Stomach (tissue), 19 donors: ENCODE measurements at places on chromosomes 4 and X. TPM values are rescaled to one million over a fixed set of nuclear protein-coding genes. Genes with fewer than 3 reads are reported as not detected.
A peak's percentile ranks its signal among the peaks of the same experiment; 100 is the strongest.

GPR173 gene
- total RNA-seq = not detected

- no peak overlapping the region for H3K27ac ChIP-seq
- no peak overlapping the region for H3K4me3 ChIP-seq
- DNase-seq = no peak
- no peaks in the 10 kb centered on the region for H3K36me3 ChIP-seq
These were observed 51.6 kb downstream of the MAML3 start for GRCh38 chr4:140102421-140102820.

GRCh38 chr4:13203101-13203500 lies 281.0 kb downstream of the RAB28 start:
- DNase-seq = no peak
- no peaks in the 10 kb centered on the region for H3K4me1 ChIP-seq
- no peaks in the 10 kb centered on the region for H3K36me3 ChIP-seq
- no peak overlapping the region for H3K4me3 ChIP-seq
- H3K27me3 ChIP-seq = no peaks in the 10 kb centered on the region

GRCh38 chr4:6475492-6476020 lies 3.1 kb upstream of the PPP2R2C start:
- H3K4me3 ChIP-seq = no peak overlapping the region
- DNase-seq = no peak
- H3K36me3 ChIP-seq = no peaks in the 10 kb centered on the region
- H3K27me3 ChIP-seq = peaks cover 84% of the 10 kb centered on the region

MGAT4D gene
- total RNA-seq = not detected

DNA sequence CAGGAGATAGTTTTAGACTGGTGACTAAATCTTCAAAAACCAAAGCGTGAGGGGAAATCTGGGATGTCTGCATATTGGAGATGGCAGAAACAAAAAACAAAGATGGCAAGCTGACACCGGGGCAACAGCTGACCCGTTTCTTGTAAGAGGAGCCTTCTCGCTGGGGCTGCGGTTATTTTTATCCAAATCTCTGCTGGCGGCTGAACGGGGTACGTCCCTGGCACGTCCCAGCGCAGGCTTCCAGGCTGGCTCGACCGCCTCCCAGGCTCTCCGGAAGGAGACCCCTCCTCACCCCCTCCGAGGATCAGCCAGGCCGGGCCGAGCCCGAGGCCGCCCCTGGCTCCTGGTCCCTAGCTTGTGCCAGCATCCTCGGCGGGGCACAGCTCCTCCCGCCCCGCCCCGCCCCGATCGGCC lies 403 bp downstream of the SGCB start:
- H3K27ac ChIP-seq = peak overlapping the region; percentile 89
- DNase-seq = no peak
- H3K36me3 ChIP-seq = no peaks in the 10 kb centered on the region
- peaks cover 21% of the 10 kb centered on the region for H3K4me1 ChIP-seq
- peak overlapping the region; percentile 96 for H3K4me3 ChIP-seq

DNA sequence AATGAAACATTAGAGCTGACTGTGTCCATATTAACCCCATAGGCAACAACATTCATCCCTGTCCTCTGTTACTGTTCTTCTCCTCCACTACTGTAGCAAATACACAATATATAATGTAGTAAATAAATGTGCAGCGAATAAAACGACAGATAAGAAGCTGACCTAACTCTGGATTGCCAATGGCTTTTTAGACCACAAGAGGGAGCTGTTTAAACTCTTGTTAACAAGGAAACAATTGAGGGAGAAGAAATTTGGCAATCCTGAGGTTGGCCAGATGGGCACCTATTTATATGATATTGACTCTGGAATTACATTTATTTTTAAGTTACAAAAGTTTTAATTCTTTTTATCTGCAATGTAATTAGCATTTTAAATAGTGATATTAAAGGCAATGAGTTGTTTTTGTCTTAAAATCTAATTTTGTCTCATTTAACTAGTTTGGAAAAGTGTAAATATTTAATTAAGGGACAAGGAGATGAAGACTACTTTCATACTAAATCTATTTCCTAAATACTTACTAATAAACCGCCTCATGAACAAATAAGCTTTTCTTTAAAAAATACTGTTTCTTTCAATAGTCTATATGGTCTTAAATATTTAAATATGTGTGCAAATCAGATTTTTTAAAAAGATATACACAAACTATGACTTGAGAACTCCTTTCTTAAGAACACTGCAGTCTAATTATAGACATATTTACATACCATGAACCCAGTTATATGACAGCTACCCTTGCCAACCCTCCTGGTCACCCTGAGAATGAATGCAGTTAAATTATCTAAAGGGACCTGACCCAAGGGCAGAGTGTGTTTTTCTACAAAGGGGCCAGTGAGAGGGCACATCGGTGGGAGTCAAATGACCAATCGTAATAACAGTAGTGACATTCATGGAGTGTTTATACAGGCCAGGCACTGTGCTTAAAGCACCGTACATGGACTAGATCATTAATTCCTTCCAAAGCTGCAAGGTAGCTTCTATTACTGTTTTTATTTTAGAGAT lies 52.9 kb upstream of the HPF1 start:
- no peak overlapping the region for H3K27ac ChIP-seq
- H3K4me1 ChIP-seq = no peaks in the 10 kb centered on the region
- H3K4me3 ChIP-seq = no peak overlapping the region
- H3K36me3 ChIP-seq = no peaks in the 10 kb centered on the region

DNA sequence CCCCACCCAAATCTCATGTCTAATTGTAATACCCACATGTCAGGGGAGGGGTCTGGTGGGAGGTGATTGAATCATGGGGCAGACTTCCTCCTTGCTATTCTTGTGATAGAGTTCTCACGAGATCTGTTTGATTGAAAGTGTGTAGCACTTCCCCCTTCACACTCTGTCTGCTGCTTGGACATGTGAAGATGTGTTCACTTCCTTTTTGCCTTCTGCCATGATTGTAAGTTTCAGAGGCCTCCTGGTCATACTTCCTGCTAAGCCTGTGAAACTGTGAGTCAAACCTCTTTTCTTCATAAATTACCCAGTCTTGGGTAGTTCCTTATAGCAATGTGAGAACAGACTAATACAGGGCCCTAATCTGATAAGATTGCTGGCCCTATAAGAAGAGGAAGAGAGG lies 1514.8 kb downstream of the RPA4 start:
- no peaks in the 10 kb centered on the region for H3K36me3 ChIP-seq
- no peak overlapping the region for H3K27ac ChIP-seq
- H3K4me3 ChIP-seq = no peak overlapping the region
- H3K27me3 ChIP-seq = no peaks in the 10 kb centered on the region

GRCh38 chr4:175419236-175419718 lies 392.8 kb downstream of the GPM6A start:
- H3K4me3 ChIP-seq = no peak overlapping the region
- no peaks in the 10 kb centered on the region for H3K36me3 ChIP-seq
- DNase-seq = peak; percentile 28

DNA sequence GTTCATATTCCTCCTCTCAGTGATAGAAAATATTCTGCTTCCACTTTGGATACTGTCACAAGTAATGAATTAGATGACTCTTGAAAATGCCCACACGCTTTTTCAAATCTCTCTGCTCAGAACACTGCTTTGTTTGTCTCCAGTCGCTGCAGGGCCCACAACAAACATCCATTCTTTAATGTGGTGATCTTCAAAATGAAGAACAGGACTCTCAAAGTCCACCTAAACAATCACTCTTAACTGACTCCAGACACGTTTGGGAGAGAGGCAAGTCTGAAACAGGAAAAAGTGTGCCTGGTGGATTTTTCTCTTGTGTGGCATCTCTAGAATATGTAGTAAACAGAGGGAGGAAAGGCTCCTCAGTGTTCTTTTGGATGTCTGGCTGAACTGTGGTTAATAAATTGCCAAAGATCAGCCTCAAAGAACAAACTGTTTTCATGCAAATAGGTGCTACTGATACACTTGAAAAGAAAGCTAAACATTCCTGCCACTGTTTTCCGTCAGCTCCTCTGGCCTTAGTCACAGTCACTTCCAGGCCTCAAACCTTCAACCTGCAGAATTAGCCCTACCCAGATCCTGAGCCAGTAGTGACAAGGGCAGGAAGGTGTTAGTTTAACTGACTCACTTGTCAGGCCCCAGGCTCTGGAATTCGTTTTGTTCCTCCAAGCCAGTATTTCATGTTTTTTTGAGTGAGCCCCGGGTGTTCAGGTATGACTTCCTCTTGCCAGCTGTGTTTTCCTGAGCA lies 259.6 kb upstream of the GPC4 start:
- no peaks in the 10 kb centered on the region for H3K4me1 ChIP-seq
- no peak overlapping the region for H3K4me3 ChIP-seq
- H3K27ac ChIP-seq = peak overlapping the region; percentile 72
- H3K27me3 ChIP-seq = peaks cover 4% of the 10 kb centered on the region
- no peaks in the 10 kb centered on the region for H3K36me3 ChIP-seq

DNA sequence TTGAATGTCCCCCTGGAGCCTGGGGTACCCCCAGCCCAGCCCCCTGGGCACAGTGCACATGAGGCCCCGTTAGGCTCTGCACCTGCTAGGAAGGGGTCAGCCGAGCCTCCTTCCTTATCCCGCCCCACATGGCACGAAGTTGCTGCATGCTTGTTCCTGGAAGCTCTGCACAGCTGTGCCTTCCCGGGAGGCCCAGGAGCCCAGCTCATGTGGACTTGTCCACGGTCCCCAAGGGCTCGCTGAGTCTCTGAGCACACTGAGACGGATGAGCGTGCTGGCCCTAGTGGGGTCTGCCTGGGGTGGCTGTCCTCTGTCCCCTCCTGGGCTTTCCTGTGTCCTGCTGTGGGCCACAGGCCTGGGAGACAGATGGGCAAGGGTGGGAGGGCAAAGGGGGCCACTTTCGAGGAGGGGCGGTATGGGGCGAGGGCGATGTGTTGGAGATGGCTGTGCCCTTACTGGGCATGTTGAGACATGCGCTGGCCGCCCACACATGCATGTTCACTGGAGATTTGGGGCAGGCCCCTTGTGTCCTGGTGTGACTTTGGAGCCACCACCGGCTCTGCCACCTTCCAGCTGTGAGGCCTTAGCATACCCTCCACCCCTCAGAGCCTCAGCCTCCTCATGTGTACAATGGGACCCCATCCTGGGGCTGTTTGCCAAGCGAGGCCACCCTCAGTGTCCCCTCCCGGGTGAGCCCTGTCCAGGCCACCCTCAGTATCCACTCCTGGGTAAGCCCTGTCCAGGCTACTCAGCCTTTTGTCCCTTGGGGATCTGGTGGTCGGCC lies 237.6 kb downstream of the AFAP1 start:
- H3K27me3 ChIP-seq = peaks cover 3% of the 10 kb centered on the region
- H3K4me1 ChIP-seq = no peaks in the 10 kb centered on the region
- H3K36me3 ChIP-seq = no peaks in the 10 kb centered on the region

DNA sequence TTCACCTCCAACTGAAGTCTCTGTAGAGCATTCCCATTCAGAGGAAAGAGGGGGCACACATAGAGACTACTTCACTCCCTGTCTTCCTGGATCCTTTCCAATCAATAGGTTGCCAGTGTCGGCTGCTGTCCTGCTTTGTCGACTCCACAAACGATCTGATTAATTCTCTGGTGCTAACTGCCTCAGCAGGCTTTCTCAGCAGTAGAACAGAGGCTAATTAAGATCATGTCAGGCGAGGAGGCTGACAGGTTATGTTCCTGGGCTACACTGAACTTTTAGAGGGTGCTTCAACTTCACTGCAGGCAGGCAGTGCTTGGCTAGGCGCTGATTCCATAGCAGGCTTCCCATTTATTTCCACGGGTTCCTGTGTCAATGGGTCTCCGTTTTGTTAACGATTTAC lies 79.2 kb downstream of the GRIA3 start:
- H3K27me3 ChIP-seq = no peaks in the 10 kb centered on the region
- DNase-seq = peak; percentile 3
- no peaks in the 10 kb centered on the region for H3K36me3 ChIP-seq

HTRA3 gene
- total RNA-seq = 26.1 TPM

DNA sequence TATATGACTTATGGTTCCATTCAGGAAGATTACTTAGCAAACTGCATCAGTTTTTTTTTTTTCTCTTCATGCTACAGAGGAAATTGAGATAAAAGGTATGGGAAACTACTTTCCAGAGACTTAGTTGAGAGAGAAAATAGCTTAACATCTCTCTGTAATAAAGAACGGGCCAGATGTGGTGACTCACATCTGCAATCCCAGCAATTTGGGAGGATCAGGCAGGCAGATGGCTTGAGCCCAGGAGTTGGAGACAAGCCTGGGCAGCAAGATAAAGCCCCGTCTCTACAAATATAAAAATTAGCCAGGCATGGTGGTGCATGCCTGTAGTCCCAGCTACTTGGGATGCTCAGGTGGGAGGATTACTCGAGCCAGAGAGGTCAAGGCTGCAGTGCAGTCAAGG lies 271.2 kb upstream of the TENM3 start:
- no peaks in the 10 kb centered on the region for H3K27me3 ChIP-seq
- no peaks in the 10 kb centered on the region for H3K4me1 ChIP-seq
- H3K36me3 ChIP-seq = no peaks in the 10 kb centered on the region
- DNase-seq = no peak

FAM149A gene
- 7.0 TPM for total RNA-seq

ATP11C gene
- 46.4 TPM for total RNA-seq

SPIN4 gene
- total RNA-seq = 7.5 TPM

GRCh38 chrX:17020356-17020755 lies 73.9 kb downstream of the REPS2 start:
- H3K27me3 ChIP-seq = no peaks in the 10 kb centered on the region
- no peaks in the 10 kb centered on the region for H3K4me1 ChIP-seq
- H3K4me3 ChIP-seq = no peak overlapping the region
- no peak for DNase-seq
- no peaks in the 10 kb centered on the region for H3K36me3 ChIP-seq
- no peak overlapping the region for H3K27ac ChIP-seq
